CD4-positive, alpha-beta T cell (primary cell): ENCODE measurements at places on chromosomes 3 and 15.

DNA sequence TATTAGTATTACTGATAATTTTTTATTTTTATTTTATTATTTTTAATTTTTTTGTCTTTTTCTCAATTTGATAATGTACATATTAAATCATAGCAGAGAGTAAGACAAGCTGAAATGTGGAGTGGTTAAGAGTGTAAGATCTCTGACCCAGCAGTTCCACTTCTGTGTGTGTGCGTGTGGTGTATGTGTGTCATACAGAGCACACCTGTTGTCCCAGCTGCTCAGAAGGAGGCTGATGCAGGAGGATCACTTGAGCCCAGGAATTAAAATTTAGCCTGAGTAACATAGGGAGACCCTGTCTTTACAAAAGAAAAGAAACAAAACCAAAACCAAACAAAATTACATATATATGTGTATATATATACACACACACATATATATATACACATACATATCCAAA is 1.4 kb upstream of the CIDEC start:
- no peak for DNase-seq

DNA sequence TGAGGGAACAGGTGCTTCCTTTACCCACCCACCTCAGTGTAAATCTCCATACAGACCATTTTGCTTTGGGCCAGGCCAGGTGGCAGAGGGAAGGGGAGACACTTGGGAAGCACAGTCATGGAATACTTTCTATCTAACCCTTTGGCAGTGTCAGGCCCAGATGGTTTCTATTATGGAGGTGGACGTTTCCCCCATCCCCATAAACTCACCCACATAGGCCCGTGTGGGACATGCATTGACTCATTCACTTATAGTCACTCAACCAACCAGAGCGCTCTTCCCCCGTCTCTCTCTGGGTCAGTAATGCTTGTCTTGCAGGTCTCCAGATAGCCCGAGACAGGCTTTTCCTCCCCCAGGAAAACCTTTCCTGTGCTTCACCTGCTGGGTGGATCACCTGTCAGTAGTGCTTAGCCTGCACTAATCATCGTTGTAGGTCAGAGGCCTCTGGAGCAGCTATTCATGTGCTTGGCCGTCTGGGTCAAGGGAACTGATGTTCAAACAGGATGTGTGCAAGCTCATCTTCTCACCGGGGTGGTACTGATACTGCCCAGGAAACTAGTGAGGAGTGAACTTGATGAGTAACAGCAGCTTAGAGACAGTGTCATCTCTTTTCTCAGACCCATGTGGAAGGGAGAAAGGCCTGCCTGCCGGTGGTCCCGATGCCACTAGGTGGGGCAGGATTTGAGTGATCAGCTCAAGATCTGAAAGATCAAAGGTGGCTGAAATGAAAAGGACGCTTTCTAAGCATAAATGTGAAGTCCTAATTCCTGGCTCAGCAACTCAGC is 67.1 kb downstream of the CEMIP start:
- DNase-seq: no peak

DNA sequence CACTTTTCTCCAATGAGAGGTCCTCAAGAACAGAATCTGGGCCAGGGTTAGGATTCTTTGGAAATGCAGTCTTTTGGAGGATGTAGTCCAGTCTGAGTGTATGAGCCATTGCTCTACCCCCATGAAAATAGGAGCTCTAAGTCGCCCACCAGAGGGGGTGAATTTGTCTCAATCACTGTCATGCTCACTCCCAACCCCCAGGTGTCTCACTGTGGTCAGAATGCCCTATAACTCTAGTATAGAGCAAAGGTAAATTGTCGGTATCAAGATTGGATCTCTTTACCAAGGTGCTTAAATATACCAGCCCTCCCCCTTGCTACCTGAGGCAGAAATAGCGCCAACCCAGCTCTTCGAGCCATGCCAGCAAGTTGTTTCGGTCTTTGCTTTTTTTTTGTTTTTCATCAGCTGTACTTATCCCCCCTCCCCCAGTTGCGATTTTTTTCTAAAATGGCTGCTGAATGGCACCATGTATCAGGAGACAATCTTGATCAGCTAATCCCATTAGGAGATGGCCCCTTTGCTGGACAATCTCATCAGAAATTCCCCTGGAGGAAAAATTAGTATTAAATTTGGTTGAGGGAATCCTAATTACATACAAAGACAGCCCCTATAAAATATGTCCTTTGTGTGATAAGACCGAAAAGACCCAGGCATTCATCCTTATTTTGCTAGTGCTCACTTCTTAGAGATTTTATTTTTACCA is 130.7 kb downstream of the EBLN2 start:
- DNase-seq: no peak

GRCh38 chr15:42264795-42265194 is 8.2 kb upstream of the GANC start:
- DNase-seq: no peak

- peak; percentile 42 for DNase-seq
Measured at GRCh38 chr3:53938645-53939044, 47.0 kb upstream of the SELENOK start.

DNA sequence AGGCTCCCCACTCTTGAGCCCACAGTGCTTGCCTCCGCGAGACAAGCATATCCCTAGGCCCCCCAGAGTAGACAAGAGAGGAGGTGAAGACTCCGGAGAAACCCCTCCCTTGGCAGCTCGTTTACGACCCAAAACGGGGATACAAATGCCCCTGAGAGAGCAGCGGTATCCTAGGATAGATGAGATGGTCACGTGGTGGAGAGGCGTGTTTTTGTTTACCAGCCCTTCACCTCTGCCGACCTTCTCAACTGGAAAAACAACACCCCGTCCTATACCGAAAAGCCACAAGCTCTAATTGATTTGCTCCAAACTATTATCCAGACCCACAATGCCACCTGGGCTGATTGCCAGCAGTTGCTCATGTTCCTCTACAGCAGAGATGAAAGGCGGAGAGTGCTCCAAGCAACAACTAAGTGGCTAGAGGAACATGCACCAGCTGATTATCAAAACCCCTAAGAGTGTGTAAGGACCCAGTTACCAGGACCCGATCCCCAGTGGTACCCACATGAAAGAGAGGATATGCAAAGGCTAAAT is 99.5 kb upstream of the OSBPL11 start:
- DNase-seq: no peak

GRCh38 chr15:56812221-56812620 is 78.9 kb upstream of the ZNF280D start:
- DNase-seq: no peak

DNA sequence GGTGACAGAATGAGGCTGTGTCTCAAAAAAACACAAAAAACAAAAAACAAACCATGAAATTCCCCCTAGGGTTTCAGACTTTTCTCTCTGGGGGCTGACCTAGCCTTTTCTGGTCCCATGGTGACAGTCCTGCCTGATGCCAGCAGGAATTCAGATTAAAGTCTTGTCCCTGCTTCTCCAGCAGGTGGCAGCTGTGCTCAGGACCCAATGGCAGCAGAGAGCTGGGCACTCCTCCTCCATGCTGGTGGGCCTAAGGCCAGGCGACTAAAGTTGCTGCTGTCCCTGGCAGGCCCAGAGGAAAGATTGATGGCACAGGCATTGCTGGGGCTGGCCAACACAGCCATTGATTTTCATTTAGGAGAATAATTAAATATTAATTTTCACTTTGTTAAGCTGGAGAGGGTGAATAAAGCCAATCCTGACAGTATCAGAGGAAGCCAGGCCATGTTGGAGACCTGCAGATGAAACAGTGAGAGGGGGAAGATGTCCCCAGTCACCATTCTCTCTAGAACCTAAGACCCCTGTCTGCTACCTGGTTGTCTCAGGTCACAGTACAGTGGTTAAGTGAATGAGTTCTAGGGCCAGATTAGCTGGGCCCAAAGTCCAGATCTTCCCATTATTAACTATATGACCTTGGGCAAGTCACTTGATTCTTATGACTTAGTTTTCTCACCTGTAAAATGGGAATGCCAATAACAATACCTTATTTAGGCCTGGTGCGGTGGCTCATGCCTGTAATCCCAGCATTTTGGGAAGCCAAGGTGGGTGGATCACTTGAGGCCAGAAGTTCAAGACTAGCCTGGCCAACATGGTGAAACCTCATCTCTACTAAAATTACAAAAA is 7.1 kb downstream of the CELF6 start:
- DNase-seq: peak; percentile 48

DNA sequence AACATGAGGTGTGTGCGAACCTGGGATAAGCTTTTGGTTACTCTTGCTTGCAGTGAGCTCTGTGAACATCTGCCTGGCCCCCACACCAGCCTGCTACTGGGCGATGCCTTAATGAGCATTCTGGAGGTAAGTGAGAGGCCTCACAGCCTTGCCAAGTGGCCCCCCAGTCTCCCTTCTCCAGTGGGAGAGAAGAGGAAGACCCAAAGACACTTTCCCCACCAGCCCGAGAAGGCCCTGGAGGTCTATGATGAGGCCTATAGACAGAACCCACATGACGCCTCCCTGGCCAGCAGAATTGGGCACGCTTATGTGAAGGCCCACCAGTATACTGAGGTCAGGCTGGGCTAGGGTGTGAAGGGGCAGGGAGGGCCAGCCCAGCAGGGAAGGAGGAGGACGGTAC is 22.5 kb downstream of the TTC21A start:
- peak; percentile 4 for DNase-seq

- DNase-seq: no peak
Measured at GRCh38 chr3:106491796-106492195, 623.0 kb upstream of the CBLB start.

GRCh38 chr3:179730506-179730905 is 77.7 kb downstream of the USP13 start:
- DNase-seq: no peak

DNA sequence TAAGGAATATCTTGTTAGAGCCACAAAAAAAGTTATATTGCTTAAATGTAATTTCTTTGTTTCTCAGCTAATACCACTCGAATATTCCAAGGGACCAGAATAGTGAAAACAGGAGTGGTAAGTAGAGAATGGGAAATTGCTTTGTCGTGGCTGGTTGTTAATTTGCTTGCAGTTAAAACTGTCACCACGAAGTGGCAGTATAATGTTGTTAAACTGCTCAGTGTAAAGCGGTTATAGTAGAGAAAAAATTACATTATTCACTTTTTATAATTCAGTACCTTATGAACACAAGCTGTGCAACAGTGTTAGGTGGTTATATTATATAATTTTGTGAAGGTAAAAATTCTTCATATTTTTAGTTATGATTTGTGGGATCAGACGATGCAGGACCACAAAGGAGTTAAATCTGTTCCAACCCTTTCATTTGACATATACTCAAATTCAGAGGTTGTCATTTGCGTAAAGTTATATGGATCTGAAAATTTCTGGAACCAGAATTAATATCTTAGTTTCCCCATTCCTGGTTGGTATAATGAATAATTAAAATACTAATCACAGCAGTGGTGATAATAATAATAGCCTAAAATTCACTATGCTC is 171.8 kb downstream of the FEZF2 start:
- DNase-seq: no peak

- DNase-seq: no peak
Measured at GRCh38 chr3:143502081-143502480, 346.2 kb downstream of the SLC9A9 start.

DNA sequence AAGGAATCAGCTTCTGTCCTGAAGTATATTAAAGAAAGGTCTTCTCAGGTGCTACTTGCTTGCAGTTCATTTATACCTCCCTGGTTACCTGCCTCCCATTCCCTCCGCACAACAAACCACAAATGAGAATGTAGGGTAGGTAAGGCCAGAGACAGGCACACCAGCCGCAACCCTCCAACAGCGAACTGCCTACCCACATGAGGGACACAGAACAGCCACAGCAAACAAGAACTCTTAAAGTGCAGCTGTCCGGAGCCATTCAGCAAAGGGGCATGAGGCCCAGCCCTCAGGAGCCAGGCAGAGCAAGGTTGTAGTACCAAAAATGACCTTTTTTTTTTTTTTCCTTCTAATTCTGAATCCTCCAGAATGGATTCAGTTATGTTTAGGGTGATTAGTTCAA is 52.4 kb downstream of the SPSB4 start:
- no peak for DNase-seq

- DNase-seq: no peak
Measured at GRCh38 chr15:95604634-95605036, 725.9 kb upstream of the NR2F2 start.

DNA sequence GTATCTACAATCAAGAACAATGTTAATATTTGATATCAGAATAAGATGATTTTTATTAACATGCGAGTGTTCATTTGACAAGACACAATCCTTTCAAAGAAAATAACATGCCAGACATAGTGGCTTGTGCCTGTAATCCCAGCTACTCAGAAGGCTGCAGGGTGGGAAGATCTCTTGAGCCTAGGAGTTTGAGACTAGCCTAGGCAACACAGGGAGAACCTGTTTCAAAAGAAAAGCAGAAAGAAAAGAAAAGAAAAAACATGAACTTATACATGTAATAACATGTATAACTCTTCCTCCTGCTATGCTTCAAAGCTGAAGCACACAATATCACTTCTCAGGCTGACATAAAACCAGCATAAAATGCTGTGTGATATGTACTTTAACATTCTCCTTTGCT is 253.7 kb downstream of the FOXP1 start:
- DNase-seq: no peak

DNA sequence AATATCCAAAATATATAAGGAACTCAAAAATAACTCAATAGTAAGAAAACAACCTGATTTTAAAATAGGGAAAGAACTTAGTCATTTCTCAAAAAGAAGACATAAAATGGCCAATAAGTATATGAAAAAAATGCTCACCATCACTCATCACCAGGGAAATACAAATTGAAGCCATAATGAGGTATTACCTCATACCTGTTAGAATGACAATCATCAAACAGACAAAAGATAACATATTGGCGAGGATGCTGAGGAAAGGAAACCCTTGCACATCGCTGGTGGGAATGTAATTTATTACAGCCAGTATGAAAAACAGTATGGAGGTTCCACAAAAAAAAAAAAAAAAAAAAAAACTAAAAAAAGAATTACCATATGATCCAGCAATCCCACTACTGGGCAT is 38.2 kb downstream of the KPNA1 start:
- no peak for DNase-seq

DNA sequence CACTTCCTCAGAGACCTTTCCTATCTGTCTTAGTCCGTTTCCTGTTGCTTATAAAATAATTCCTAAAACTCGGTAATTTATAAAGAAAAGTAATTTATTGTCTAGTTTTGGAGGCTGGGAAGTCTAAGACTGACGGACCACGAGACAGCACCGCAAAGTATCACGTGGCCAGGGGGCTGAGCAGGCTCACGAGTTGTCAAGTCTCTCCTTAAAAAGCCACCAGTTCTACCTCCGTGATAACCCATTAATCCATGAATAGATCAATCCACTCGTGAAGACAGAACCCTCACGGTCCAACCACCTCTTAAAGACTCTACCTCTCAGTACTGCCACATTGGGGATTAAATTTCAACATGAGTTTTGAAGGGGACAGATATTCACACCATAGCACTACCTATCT is 821 bp downstream of the LINS1 start:
- no peak for DNase-seq

DNA sequence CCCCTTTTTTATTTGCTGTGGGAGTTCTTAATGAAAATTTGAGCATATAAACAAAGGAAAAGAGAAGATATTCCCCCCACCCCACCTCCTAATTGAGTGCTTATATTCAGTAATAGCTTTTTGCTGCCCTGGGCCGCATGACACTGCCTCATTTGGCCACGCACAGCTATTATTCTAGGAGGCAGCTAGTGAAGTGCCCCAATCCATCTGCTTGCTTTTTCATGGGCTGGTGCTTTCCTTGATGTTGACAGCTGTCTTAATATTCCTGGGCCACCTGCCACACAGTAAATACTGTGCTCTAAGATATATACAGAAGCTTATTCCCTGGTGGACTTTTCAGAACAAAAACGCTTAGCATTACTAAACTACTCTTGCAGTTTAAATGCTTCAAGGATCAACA is 3.8 kb upstream of the CRYBG3 start:
- DNase-seq: no peak
